Liver (tissue), 10 donors: ENCODE measurements at places on chromosomes 2 and 18. TPM values are rescaled to one million over a fixed set of nuclear protein-coding genes. Genes with fewer than 3 reads are reported as not detected.

GRCh38 chr2:99756059-99756458 lies 266.2 kb upstream of the REV1 start:
- DNase-seq, result no peak
- H3K27ac ChIP-seq, result no peak overlapping the region
- no peaks in the 10 kb centered on the region for H3K4me1 ChIP-seq
- H3K36me3 ChIP-seq, result no peaks in the 10 kb centered on the region
- no peaks in the 10 kb centered on the region for H3K27me3 ChIP-seq

The ADAM23 gene
- total RNA-seq, result 0.17 TPM

- no peaks in the 10 kb centered on the region for H3K36me3 ChIP-seq
- H3K27ac ChIP-seq, result no peak overlapping the region
- no peaks in the 10 kb centered on the region for H3K4me1 ChIP-seq
- H3K4me3 ChIP-seq, result no peak overlapping the region
- no peak for DNase-seq
Measured at GRCh38 chr18:31199190-31199769, 36.6 kb upstream of the DSC1 start.

The TMEM198 gene
- total RNA-seq, result 1.8 TPM

DNA sequence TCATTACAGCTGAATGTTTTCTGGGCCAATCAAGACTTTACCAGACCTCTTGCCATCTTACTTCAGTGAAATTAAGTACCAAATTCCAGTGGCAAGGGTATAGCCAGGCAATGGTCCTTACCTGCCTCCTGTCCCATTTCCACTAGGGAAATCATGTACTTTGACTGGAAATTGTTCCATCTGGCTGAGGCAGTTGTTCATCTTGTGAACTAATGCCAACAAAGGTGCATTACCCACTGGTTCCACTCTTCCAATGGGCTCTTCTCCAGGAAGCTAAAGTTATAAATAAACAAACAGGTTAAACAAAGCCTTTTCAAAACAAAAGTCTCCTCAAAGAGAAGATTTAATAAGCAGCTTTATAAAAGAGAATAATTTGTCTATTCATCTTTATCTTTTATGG lies 80.7 kb upstream of the DNER start:
- H3K27ac ChIP-seq, result no peak overlapping the region
- no peaks in the 10 kb centered on the region for H3K27me3 ChIP-seq
- peaks cover 2% of the 10 kb centered on the region for H3K4me1 ChIP-seq
- peaks cover 44% of the 10 kb centered on the region for H3K36me3 ChIP-seq
- DNase-seq, result no peak

DNA sequence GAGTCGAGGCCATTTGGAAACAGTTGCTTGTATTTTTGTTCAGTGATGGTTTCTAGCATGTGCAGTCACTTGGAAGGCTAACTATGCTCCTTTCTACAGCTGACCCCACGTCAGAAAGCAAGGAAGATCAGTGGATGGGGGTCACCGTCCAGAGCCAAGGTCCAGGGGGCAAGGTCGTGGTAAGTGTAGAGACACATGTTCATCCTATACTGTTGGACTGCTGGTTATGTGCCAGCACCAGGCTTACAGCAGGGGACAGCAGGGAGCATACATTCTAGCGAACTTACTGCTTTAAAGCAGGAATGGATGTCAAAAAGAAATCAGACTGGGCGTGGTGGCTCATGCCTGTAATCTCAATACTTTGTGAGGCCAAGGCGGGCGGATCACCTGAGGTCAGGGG lies 40.0 kb downstream of the ITGA6 start:
- H3K4me3 ChIP-seq, result no peak overlapping the region
- DNase-seq, result no peak
- no peaks in the 10 kb centered on the region for H3K27me3 ChIP-seq
- no peaks in the 10 kb centered on the region for H3K36me3 ChIP-seq

DNA sequence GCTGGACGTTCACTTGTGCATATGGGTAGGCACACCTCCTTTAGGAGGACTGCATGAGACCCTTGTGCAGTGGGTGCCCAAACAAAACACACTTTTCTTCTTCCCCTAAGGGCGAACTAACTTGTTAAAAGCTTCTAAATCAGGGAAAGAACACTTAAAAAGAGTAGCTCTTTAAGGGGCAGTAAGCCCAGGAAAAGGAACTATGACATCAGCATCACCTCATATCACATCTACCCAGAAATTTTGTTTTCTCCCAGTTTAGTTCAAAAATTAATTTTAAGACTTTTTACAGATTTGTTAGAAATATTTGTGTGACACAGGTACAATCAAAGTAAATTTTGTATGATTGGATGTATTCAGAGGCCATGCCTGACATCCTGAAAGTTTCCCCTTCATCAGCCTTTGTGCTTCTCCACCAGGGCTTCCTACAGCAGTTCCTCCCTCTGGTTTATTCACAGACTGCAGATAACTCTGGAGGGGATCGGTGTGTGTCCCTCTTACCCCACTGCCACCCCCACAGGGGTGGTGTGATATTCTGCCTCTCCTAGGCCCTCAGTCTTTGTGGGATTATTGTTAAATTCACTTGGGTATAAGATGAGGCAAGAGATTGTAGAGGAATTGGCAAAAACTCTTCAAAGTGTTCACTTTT lies 27.6 kb downstream of the BCL2L11 start:
- no peak overlapping the region for H3K4me3 ChIP-seq
- DNase-seq, result no peak
- H3K4me1 ChIP-seq, result peaks cover 1% of the 10 kb centered on the region
- no peak overlapping the region for H3K27ac ChIP-seq

The TUBA4B gene
- 0.08 TPM for total RNA-seq

GRCh38 chr2:86298411-86299390 lies 38.7 kb downstream of the REEP1 start:
- no peak for DNase-seq
- H3K27me3 ChIP-seq, result no peaks in the 10 kb centered on the region
- no peaks in the 10 kb centered on the region for H3K4me1 ChIP-seq
- no peaks in the 10 kb centered on the region for H3K36me3 ChIP-seq
- H3K27ac ChIP-seq, result no peak overlapping the region

GRCh38 chr2:109432421-109432820 lies 181.3 kb downstream of the SEPTIN10 start:
- H3K27ac ChIP-seq, result no peak overlapping the region
- H3K36me3 ChIP-seq, result no peaks in the 10 kb centered on the region
- no peak for DNase-seq
- no peak overlapping the region for H3K4me3 ChIP-seq
- H3K4me1 ChIP-seq, result peaks cover under 1% of the 10 kb centered on the region

DNA sequence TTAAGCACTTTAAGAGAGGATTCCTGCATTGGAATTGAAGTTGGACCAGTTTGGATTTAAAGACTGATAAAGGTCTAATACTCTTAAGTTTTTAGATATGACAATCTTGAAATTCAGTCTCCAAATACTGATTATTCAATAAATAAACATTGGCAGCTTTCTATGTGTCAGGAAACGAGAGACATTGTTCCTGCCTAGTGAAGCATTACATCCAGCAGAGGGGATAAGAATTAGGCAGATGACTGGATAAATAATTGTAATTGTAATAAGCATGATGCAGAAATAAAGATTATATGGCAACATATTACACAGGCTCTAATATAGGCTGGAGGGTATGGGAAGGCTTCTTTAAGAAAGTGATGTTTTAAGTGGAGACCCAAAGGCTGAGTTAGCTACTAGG lies 226.5 kb upstream of the MMADHC start:
- no peak for DNase-seq
- no peak overlapping the region for H3K27ac ChIP-seq
- no peaks in the 10 kb centered on the region for H3K36me3 ChIP-seq
- no peak overlapping the region for H3K4me3 ChIP-seq
- no peaks in the 10 kb centered on the region for H3K27me3 ChIP-seq

GRCh38 chr2:10771786-10772185 lies 40.8 kb downstream of the PDIA6 start:
- DNase-seq, result no peak
- H3K4me3 ChIP-seq, result no peak overlapping the region
- no peaks in the 10 kb centered on the region for H3K4me1 ChIP-seq
- no peak overlapping the region for H3K27ac ChIP-seq
- H3K36me3 ChIP-seq, result no peaks in the 10 kb centered on the region

DNA sequence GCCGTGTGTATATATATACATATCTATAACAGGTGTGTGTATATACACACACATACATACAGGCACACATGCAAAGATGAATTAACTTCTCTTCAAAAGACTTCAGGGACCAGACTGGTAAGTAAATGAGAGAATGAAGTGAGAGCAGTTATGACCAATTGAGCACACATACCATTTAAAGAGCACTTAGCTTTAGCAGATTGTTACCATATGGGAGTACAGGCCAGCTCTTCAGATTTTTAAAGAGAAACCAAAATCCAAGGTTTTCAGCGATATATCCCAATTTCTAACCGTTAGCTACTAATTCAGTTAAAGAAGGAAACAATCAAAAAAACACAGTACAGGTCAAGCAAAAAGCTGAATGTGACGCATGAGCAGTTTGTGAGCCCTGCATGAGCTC lies 23.7 kb downstream of the INPP1 start:
- H3K4me1 ChIP-seq, result peaks cover 5% of the 10 kb centered on the region
- peaks cover 18% of the 10 kb centered on the region for H3K36me3 ChIP-seq
- DNase-seq, result no peak
- no peak overlapping the region for H3K27ac ChIP-seq

The SAG gene
- not detected for total RNA-seq

The DPP4 gene
- total RNA-seq, result 14.4 TPM

- no peaks in the 10 kb centered on the region for H3K4me1 ChIP-seq
- no peak for DNase-seq
- no peaks in the 10 kb centered on the region for H3K36me3 ChIP-seq
- H3K27me3 ChIP-seq, result no peaks in the 10 kb centered on the region
Measured at GRCh38 chr2:144377914-144378313, 142.0 kb downstream of the ZEB2 start.

GRCh38 chr2:170361090-170361936 lies 183.4 kb downstream of the MYO3B start:
- DNase-seq, result peak; percentile 43
- no peaks in the 10 kb centered on the region for H3K4me1 ChIP-seq
- no peaks in the 10 kb centered on the region for H3K27me3 ChIP-seq
- H3K4me3 ChIP-seq, result no peak overlapping the region

DNA sequence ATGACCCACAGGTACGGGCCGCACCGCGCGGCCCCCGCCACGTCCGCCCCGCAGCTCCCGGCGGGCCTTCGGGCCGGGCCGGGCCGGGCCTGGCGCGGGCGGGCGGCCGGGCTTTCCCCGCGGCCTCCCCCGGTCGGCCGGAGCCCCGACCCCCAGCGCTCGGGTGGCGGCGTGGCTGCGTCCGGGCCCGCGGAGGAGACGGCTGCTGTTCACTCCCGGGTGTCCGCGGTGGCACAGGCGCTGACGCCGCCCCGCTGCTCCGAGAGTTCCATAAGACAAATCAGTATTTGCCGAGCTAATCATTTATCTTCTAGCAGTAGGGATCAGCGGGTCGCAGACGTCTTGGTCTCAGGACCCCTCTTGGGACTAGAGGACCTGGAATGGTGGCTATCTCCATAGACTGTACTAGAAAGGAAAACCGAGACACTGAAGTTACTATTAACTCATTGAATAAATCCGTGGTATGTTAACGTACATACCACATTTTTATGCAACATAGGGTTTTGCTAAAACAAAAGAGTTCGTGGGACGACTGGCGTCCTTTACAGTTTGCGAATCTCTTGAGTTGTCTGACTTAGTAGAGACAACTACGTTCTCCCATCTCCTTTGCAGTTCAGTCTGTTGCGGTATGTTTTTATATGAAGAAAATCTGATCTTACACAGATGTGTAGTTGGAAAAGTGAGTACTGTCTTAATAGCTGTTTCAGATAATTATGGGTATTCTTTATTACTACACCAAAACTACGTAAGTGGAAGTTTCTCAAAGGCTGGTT lies 500 bp downstream of the LIMS1 start:
- peak; percentile 57 for DNase-seq
- no peaks in the 10 kb centered on the region for H3K36me3 ChIP-seq
- peak overlapping the region; percentile 74 for H3K4me3 ChIP-seq
- H3K27ac ChIP-seq, result peak overlapping the region; percentile 56

The SPP2 gene
- 208 TPM for total RNA-seq
